ENCODE measurements at places on chromosomes 4 and X.

GRCh38 chrX:8808661-8809060 lies 7.5 kb upstream of the FAM9A start:
- DNase-seq, result no peak

- DNase-seq, result no peak
Observed at GRCh38 chr4:151012820-151013219, 2.3 kb downstream of the LRBA start.

GRCh38 chr4:73679836-73680235 lies 59.6 kb upstream of the RASSF6 start:
- no peak for DNase-seq

- DNase-seq, result no peak
Observed at GRCh38 chr4:6802025-6802424, 19.5 kb downstream of the KIAA0232 start.

- DNase-seq, result no peak
Observed at GRCh38 chrX:39749728-39750127, 348.0 kb downstream of the BCOR start.

DNA sequence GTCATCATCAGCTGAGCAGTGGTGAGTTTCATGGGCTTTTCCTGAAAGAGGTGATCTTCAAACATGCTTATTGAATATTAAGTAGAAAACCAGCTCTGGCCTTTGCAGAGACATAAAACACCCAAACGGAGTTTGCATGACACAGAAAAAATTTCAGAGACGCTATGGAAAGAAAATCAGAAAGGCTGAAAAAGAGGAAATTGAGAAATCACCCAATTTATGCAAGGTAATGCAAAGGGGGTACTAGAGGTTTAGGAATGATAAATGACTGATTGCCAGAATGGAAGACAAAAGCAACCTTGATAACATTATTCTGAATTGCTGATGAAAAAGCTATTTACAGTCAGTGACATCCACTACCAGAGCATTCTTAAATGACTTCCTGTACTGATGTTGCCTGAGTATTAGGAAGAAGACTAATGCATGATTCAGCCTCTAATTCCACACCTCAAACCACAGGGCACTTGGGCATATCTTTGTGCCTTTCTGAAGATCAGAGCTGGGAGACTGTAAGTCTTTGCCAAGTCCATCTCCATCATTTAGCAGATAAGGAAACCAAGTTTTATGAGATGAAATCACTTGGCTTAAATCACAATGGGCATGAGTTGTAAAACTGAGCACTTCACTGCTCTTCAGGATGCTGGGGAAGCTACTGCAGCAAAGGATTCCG lies 565.7 kb downstream of the PPARGC1A start:
- DNase-seq, result no peak

DNA sequence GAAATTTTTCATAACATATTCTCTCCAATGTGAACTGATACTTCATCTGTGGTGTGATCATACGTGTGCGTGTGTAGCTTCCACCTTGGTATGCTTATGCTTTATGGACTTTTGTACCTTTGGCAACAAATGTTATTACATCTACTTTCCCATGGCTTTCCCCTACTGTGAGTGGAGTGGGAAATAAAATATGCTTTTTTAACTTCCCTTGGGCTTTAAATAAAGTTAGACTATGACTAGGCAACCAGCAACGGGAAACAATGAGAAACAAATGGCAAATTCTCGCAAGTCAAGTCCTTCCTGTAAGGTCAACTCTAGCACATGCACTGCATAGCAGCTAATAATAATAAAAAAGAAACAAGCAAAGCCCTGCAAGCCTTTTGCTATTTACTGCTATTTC lies 205.0 kb upstream of the PDE5A start:
- DNase-seq, result no peak

DNA sequence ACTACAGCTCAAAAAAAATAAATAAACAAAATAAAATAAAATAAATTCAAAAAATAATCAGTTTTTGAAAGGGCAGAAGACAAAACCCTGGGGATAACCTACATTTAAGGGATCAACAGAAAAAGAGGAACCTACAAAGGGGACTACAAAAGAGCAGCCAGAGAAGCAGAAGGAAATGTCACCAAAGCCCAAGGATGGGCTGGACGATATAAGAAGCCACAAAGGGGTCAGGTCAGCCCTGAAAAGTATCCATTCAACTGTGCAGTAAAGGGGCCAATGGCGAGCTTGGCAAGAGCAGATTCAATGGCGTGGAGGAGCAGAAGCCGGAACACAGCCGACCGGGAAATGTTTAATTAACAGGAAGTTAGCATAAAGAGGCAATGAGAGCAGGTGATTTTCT lies 16.9 kb downstream of the ACOT9 start:
- no peak for DNase-seq

- DNase-seq, result no peak
Observed at GRCh38 chr4:138910914-138911336, 104.7 kb upstream of the NOCT start.

DNA sequence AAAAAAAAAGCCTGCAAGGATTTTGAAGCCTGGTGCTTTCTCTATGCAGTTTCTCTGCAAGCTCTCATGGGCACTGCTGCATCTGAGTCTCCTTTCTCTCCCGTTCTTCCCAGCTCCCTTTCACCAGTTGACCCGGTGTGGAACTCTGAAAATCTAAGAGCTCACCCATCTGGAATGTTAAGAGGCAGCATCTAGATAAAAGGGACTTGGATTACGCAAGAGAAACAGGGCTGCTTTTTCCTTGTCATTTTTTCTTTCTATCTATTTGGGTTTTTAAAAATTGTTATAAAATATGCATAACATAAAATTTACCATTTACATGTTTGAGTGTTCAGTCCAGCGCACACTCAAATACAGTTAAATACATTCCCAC lies 95.2 kb upstream of the RPS6KA3 start:
- DNase-seq, result no peak

- no peak for DNase-seq
Observed at GRCh38 chr4:36026348-36026880, 217.9 kb downstream of the ARAP2 start.

DNA sequence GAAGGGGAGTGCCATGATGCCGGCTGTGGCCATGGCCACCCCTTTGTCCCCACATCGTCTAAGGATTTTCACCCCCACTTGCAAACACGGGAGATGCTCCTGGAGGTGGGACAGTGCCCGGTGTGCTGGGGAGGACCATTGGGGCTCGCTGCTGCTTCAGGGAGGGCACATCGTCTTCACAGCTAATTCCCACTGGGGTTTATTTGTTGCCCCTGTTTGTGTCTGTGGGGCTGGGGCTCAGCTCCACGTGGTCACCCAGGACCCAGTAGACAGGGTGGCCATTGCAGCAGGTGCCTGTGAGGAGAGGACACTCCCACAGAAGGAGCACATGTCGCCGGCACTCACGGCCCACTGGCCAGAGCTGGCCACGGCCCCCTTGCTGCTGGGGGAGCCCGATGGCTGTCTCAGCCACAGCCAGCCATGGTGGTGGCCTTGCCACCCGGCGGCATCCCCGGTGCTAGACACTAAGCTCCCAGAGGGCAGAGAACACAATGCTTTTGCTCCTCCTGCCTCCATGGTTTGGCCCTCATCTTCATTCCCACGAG lies 27.8 kb upstream of the GRPEL1 start:
- no peak for DNase-seq

- no peak for DNase-seq
Observed at GRCh38 chr4:94576210-94576609, 124.5 kb downstream of the PDLIM5 start.

DNA sequence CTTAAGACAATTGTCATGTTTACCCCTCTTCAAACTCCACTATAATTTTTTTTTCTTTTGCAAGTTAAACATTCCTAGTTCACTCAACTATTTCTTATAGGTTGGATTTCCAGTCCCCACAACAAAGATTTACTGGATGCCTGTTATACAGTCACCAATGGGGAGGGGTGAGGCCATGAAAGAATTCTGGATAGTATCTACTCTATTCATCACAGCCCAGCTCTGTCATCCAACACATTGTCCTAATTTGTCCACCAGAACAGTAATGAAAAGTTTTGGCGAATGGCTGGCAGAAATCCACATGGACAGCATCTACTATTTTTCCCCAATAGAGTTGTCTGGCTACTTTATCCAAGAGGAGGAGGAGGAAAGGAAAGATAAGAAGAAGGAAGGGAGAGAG lies 192.7 kb upstream of the S100G start:
- no peak for DNase-seq

DNA sequence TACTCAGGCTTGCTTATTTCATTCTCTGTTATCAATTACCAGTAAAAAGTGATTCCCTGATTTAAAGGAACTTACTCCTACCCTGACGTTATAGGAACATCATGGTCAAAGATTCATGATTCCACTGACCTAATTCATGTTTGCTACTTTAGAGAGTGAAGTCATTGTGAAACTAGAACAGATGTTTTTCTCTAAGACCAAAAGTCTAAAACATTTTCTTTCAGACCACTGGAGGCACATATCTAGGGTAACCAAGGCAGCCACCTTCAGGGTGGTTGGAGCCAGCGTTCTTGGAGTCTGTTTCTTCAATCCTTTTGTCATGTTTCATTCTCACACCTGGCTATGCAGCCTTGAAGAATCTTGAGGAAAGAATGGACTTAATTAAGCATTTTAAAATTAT lies 77.8 kb downstream of the GALNTL6 start:
- no peak for DNase-seq

GRCh38 chr4:75344915-75345314 lies 169.3 kb downstream of the RCHY1 start:
- DNase-seq, result no peak

DNA sequence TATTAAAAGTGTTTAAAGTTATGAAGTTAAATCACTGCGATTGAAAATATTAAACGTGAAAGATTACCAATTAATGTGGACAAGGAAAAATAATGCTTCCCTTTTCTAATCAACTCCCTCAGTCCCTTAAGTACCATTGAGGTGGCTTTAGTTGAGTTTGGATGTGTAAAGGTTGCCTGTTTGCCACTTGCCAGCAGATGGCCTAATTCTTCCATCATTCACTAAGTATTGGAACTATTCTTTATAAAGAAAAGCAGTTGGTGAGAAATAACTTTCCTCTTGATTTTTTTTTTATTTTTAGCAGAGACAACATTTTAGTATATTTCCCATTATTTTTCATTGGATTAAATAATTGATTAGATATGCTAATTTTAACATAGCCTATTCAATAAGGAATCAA lies 295.9 kb upstream of the TACR3 start:
- no peak for DNase-seq

- DNase-seq, result no peak
Observed at GRCh38 chr4:110742143-110742542, 119.3 kb upstream of the PITX2 start.

- DNase-seq, result no peak
Observed at GRCh38 chr4:120071192-120071795, 4.6 kb upstream of the MAD2L1 start.

DNA sequence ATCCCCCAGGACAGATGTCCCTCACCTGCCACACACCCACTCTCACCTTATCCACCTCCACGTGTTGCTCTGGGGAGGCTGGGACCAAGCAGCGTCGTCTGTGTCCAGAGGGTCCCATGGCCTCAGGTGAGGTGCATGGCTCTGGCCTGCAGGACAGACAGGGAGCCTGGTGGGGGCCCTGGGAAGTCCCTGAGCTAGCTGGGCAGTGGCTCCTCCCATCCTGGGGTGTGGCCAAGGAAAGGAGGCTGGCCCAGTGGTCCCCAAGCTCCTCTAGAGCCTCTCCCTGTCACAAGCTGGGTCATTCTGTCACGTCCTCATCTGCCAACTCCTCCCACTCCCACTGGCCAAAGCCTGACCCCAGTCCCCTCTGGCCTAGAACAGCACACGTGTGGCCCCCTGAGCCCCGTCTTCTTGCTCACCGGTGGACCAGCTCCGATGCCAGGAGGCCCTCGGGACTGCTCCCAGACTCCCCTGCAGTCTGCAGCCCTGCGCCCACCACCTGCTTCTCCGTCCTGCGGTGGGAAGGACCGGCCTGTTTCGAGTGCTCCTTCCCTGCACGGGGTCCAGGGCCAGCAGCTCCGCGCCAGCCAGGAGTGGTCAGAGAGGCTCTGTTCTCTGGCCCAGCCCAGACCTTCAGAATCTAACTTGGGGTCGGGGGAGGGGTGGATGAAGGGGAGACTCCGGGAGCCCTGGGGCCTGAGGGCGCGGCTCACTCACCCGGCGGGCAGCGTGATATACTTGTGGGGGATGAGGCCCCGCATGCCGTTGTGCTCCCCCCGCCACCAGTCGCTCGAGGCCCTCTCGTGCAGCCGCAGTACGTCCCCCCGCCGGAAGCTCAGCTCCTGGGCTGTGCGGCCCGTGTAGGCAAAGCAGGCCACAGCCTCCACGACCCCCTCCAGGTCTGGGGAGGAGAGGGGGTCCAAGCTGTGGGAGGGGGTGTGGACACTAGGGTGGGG lies 4.8 kb downstream of the AVPR2 start:
- no peak for DNase-seq

DNA sequence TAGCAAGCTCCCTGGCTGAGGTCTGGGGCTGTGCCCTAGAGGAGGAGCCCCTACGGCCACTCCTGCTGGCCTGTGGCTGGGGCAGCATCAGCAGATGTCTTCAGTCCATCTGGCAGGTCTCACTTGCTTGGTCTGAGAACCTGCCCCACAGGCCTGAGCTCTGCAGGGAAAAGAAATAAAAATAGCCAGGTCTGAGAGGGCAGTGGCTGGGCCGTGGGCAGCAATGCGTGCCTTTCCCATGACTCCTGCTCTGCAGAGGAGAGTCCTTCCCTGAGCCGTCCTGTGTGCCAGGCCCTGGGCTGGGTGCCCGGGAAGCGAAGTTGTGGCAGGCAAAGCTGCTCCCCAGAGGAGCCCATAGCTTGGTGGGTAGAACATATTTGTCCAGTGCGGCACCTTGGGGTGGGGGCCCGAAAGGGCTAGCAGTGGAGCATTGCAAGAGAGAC lies 11.3 kb upstream of the KIAA0232 start:
- DNase-seq, result no peak

- no peak for DNase-seq
Observed at GRCh38 chr4:78899302-78899701, 39.9 kb downstream of the PAQR3 start.

GRCh38 chrX:107107459-107107858 lies 11.2 kb downstream of the RBM41 start:
- DNase-seq, result no peak

DNA sequence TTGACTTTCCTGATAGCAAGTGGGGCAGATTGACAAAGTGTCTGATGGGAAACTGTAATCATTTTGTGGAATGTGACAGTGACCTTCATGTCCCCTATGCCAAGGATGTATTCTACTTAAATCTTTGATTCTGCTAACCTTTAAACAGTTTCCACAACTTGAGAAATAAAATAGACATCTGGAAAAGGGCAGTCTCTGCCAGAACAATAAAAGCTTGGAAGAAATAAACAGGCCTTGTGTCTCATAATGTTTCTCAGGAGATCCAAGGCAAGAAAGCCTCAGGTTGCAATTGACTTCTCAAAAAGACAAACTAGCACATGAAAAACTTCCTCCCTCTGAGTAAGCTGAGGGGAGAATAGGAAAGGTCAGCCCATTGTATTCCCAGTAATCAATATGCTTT lies 174.9 kb downstream of the FSTL5 start:
- no peak for DNase-seq
